Stimulated activated CD8-positive, alpha-beta memory T cell treated with anti-CD3 and anti-CD28 coated beads, Interleukin-4, amount 100 ng/mL, for 1 hour (primary cell): ENCODE measurements at places on chromosomes 5 and 9.

GRCh38 chr9:130144703-130145102, 27.5 kb upstream of the NCS1 start:
- DNase-seq, result no peak

GRCh38 chr9:133332381-133332730, 3.6 kb downstream of the SURF6 start:
- DNase-seq, result no peak

DNA sequence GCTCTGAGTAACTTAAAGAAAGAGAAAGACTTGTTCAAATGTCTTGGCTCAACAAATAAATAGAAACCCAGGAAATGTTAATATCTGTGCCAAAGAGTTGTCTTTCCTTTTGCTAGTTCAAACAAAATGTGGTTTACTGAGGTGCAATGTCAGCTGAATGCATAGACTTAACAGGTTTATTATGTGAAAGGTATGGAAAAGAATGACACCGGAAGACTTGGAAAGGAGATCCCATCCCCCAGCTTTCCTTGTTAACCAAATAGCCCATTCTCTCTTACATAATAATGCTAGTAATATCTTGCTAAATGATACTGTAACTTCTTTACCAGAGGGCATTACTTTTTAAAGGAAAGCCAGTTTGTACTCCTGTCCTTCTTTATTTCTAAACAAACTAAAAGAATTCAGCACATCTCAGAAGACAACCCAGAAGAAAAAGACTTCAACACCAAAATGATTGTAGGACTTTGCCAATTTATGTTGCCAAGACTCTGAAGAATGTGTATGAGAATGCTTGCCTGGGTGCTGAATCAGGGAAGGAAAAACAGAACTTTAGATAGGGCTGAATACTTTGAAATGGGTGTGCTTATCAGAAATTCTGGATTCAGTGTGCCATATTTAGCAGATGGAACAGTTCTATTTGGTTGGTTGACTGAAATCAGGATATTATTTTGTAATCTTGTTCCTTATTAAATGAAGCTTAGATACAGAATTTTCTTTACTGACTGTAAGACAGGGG, 344.1 kb downstream of the TMEM38B start:
- DNase-seq, result no peak

DNA sequence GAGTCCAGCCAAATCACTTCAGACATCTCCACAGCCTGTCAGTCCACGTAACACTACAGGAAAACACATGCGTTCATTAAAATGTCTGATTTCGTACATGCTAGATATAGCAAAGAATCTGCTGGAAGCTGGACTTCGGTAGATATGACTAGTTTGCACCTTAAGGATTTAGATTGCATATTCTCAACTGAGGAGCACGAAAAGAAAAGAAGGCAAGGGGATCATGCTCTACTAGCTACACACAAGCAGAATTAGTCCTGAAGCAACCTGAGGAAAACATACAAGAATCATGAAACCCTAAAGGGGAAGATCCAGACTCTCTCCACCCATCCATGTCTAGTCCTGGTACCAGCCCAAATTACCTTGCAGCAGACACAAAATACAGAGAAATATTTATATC, 36.1 kb upstream of the SSBP2 start:
- no peak for DNase-seq

- no peak for DNase-seq
Measured at GRCh38 chr5:150413176-150413901, 629 bp upstream of the CD74 start.

DNA sequence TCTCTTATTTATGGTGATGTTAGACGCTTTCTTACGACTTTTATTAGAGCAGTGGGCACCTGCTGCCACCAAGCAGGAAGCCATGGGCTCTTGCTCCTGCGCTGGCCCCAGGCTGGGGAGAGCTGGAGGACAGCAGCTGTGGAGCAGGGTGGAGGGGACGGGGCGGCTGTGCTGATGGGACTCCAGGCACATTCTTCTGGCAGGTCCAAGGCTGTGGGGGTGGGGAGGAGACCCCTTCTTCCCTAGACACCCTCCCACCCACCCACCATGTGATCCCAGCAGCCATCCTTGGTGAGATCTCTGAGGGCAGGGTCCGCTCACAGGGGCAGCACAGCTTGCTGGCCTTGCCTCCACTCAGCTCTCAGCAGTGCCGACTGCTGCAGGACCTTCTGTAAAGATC, 192.6 kb upstream of the IRX4 start:
- no peak for DNase-seq

GRCh38 chr5:18959535-18959934, 1028.5 kb downstream of the CDH18 start:
- no peak for DNase-seq

- DNase-seq, result no peak
Measured at GRCh38 chr9:135067096-135067710, 20.3 kb upstream of the OLFM1 start.

GRCh38 chr9:70951749-70952727, 169.4 kb downstream of the TRPM3 start:
- no peak for DNase-seq

DNA sequence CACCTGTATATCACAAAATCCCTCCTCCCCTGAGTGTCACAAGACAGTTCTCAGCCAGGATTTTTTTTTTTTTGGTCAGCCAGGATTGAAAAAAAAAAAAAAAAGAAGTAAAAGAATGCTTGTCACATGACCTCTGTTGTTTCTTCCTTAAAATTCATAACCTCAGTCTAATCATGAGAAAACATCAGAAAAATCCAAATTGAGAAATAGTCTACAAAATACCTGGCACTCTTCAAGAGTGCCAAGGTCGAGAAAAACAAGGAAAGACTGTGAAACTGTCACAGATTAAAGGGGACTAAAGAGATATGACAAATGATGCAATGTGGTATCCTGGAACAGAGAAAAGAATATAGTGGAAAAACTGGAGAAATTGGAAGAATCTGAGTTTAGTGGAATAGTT, 58.5 kb upstream of the SUB1 start:
- DNase-seq, result no peak

DNA sequence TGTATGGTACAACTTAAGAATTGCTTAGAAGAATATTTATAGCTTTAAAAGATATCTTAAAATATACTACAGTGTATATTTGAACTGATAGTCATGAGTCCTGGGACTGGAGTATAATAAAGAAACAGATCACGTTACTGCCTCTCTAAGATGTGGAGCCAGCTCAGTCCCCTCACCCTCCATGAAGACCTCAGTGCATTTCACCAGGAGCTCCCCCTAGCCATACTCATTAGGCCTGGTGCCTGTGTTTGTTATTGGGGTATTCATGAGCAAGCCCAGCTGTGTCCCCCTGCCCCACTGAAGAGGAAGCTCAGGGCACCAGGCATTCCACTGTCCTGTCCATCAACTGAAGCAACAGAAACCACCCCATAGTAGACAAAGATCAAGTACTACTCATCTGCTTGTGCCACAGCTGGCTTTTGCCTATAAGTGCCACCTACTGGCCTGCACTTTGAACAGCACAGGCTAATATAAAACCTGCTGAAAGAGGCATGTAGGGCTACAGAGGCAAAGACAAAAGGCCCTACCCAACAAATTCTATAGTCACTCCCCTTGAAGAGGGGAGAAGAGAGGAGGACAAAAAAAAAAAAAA, 850.2 kb upstream of the NUDT12 start:
- DNase-seq, result no peak

DNA sequence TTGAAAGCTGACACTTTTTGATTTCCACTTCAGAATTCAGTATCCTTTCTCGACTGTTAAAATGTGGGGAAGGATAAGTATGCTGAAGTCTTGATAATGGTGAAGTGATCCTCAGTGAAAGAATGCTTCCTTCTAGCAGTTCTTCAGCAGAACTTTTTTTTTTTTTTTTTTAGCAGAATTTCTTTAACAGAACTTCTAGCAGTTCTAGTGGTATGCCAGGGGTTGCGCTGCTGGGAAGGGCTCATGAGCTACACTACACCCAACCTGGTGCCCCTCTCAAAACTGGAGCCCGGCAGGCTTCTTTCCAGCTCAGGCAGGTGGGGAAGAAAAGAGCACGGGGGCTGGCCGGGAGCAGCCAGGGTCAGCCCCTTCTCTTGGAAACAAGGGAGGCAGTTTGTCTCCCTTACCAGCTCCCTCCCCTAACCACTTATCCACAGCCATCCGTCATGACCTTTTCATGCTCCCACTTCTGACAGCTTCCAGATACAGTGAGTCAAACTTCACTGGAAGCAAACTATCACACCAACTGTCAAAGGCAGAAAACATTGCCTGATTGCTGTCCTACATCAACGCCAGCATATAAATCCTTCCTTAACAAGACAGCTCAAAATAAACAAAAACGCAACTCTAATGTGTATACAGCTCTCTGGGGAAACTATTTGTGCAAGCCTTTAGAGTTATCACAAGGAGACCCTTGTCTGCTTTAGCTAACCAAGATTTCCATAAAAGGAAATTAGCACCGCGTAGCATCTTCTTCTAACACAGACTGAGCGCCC, 211.5 kb downstream of the GAPVD1 start:
- no peak for DNase-seq

- DNase-seq, result no peak
Measured at GRCh38 chr9:804026-804425, 37.5 kb upstream of the DMRT1 start.

DNA sequence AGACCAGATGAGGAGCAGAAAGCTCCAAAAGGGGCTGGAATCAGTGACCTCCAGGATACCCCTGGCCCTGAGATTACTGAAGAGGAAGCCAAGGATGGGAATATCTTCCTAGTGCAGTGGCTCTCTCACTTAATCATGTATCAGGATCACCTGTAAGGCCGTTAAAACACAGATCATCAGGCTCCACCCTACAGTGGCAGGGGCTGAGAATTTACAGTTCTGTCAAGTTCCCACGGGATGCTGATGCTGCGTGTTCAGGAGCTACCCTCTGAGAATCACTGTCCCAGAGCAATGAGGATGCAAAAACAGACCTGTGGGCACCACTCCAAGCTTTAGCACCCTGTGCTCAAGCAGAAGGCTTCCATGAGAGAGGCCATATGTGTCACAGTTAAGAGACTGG, 291.9 kb downstream of the ASTN2 start:
- no peak for DNase-seq

DNA sequence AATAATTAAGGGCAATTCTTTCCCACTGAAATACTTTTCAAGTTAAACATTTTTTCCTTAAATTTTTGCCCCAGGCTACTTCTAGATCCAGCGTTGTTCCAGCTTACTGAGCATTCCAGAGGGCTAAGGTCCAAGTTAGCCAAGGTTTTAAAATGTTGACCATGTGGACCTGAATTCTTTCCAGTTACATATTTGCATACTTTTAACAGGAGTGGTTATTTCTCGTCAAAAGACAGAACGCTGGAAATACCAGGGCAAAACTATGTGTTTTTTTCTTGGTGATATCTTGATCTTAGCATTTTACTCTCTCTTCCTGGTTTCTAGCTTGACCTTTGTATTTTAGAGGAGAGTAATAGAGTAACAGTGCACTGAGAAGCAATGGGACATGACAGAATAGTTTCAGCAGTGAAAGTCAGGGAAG, 32.8 kb downstream of the TMC1 start:
- no peak for DNase-seq

GRCh38 chr9:125497906-125498305, 209.1 kb downstream of the MAPKAP1 start:
- no peak for DNase-seq

DNA sequence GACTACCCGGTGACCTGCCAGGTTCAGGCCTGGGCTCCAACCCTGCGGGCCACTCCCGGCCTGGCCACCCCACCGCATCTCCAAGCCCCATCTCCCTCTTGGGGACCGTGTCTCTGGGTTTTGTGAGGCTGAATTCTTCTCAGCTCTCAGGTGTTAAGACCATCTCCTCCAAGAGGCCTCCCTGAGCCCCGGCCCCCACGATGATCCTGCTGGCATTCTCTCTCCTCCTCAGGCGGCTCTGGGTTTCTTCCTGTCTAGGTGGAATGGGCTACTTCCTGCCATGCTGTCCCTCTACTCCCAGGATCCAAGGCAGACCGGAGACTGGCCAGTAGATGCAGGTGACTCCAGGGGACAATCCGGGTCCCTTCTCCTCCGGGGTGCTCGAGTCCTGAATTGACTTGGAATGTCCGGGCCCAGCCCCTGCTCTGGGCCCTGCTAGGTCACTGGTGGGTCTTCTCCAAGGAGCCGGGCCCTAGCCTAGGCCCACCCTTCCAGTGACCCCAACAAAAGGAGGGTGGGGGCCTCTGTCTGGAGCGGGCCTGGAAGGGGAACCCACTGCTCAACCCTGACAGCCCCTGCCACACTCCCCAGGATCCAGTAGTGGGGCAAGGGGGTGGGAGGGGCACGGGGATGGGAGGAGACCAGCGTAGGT, 219.8 kb downstream of the C9orf50 start:
- no peak for DNase-seq

DNA sequence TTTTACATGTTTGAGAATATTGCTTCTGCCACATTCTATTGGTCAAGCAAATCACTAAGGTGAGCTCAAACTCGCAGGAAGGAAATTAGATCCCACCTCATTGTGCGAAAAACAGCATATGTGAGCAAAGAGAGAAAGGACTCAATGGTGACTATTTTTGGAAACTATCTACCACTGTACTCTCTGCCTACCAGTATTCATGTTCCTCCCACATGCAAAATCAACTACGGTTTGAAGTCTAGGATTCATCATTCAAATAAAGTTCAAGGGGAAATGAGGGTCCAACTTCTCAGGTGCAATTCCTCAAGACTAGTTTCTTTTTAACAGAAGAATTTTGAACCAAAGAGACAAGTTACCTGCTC, 60.6 kb downstream of the FAM174A start:
- no peak for DNase-seq

GRCh38 chr9:38318759-38319495, 73.6 kb upstream of the ALDH1B1 start:
- no peak for DNase-seq

DNA sequence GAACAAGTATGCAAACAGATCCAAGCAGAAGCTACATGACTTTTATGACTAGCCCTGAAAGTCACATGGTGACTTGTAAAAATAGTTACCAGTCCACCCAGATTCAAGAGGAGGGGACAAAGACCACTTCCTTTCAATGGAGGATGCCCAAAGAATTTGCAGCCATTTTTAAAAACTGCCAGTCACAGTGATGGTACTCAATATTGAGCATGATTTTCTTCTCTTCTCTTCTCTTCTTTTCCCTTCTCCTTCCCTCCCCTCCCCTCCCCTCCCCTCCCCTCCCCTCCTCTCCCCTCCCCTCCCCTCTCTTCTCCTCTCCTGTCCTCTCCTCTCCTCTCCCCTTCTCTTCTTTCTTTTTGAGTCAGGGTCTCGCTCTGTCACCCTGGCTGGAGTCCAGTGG, 286.9 kb downstream of the PARP8 start:
- DNase-seq, result no peak

- DNase-seq, result no peak
Measured at GRCh38 chr5:16983972-16984371, 47.9 kb upstream of the MYO10 start.

GRCh38 chr9:27151693-27152404, 42.8 kb downstream of the TEK start:
- DNase-seq, result no peak

GRCh38 chr5:129658801-129659200, 89.1 kb upstream of the MINAR2 start:
- no peak for DNase-seq

DNA sequence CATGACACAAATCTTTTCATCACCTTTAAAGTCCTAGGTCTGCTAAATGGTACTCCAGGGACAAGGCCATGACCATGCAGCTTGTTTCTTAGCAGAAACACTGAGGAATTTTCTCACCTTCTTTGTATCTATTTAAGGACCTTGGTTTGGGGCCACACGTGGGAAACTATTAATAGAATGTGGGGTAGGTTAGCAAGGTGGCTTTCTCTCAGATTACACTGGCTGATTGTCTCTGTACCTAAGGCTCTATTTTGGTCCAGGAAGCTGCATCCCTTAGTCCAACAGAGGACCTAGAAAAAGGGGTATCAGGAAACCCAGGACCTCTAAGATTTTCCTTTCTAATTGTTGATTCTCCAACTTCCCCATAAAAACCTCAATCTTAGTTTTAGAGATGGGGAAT, 36.3 kb upstream of the FRMD3 start:
- no peak for DNase-seq
